ENCODE measurements at places on chromosomes 16 and 17. TPM values are rescaled to one million over a fixed set of nuclear protein-coding genes. Genes with fewer than 3 reads are reported as not detected.

Gene CDT1
- total RNA-seq, result 108 TPM

Gene P2RX5
- total RNA-seq, result 173 TPM

Gene TMEM92
- not detected for total RNA-seq

Gene DHX58
- total RNA-seq, result 19.4 TPM

Gene OR1A1
- total RNA-seq, result not detected

Gene HOXB8
- not detected for total RNA-seq

Gene EME1
- 38.2 TPM for total RNA-seq

Gene TNK1
- 6.4 TPM for total RNA-seq

Gene EPX
- not detected for total RNA-seq

- DNase-seq, result no peak
Measured at GRCh38 chr17:80717720-80718083, 173.1 kb downstream of the RPTOR start.

GRCh38 chr16:89633064-89633631, 19.7 kb downstream of the DPEP1 start:
- DNase-seq, result no peak

- no peak for DNase-seq
Measured at GRCh38 chr16:49659356-49659755, 196.6 kb downstream of the ZNF423 start.

DNA sequence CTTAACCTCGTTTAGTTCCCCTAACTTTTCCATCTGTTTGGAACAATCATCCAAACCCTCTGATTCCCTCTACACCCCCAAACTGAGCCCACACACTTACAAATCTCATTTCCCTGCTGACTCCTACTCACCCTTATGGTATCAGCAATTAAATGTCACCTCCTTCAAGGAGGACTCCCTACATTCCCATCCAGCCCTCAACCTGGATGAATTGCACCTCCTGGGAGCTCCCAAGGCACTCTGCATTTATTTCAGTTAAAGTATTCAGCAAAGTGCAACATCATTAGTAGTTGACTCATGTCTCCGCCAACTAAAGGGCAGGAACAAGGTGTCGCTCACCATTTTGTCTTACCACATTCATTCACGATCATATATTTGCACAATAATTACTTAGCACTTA, 353.5 kb downstream of the TMEM114 start:
- no peak for DNase-seq

GRCh38 chr17:27893841-27894503, 807 bp upstream of the LYRM9 start:
- no peak for DNase-seq

GRCh38 chr17:41965694-41966462, 717 bp upstream of the CNP start:
- DNase-seq, result peak; percentile 50

- no peak for DNase-seq
Measured at GRCh38 chr16:69411064-69411985, 13.1 kb upstream of the CYB5B start.

- no peak for DNase-seq
Measured at GRCh38 chr17:31593806-31594205, 202.3 kb downstream of the RAB11FIP4 start.

DNA sequence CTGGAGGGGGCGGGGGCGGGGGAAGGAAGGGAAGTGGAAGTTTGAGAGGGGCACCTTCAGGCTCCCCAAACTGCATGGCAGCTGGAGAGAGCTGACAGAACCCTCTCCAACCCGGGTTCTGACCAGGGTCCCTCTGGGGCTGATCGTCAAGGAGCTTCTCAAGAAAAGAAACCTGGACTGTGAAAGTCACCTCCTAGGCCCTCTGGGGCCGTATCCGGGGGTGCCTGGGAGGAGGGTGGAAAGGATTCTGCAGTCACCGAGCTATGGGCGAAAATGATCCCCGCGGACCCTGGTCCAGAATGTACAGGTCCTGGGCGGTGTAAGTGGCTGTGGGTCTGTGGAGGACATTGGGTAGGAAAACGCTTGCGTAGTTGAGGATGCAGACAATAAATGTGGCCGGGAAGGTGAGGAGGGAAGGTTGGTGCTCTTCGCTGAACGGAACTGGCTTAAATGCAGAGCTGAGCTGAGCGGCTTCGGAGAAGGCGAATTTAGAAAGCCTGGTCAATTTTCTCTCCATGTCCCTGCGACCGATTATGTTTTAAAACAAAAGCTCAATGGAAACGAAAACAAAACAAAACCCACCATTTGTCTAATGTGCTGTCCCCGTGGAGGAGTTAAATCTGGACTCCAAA, 3.6 kb upstream of the LHX1 start:
- DNase-seq, result no peak

- DNase-seq, result no peak
Measured at GRCh38 chr16:29808219-29808900, 2.0 kb downstream of the MAZ start.

DNA sequence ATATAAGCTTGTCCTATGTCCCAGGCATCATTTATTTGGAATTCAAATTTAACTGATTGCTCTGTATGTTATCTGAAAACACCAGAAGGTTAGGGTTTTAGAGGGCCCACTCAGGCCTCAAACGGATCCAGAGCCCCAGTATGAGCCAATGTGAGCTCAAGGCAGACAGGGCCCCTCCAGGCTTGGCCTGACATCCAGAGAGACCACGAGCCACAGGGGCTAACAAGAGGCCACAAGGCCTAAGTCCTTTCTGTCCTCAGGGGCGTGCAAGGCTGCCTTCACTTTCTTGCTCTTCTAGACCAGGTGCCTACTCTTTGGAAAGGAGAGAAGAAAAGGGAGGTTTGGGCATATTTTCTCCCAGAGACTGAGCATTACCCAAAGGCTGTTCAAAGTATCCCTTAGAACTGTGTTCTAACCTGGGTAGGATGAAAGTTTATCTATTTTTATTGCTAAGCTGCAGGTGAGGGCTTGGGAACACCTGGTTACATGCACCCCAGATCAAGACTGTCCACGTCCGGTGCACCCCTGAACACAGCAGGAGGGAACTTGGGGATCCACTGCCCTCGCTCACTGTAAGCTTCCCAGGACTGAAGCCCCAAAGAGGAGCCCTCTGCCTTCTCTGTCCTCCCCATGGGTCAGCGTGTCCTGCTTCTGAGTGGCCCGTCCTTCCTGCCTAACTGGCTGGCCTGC, 1.5 kb upstream of the ENGASE start:
- no peak for DNase-seq

Measured in OCI-LY7 (cell line).